Hematopoietic multipotent progenitor cell (in vitro differentiated cells): ENCODE measurements at places on chromosomes 2 and 18.

- DNase-seq: no peak
Observed at GRCh38 chr2:27940090-27940671, 49.7 kb downstream of the BABAM2 start.

DNA sequence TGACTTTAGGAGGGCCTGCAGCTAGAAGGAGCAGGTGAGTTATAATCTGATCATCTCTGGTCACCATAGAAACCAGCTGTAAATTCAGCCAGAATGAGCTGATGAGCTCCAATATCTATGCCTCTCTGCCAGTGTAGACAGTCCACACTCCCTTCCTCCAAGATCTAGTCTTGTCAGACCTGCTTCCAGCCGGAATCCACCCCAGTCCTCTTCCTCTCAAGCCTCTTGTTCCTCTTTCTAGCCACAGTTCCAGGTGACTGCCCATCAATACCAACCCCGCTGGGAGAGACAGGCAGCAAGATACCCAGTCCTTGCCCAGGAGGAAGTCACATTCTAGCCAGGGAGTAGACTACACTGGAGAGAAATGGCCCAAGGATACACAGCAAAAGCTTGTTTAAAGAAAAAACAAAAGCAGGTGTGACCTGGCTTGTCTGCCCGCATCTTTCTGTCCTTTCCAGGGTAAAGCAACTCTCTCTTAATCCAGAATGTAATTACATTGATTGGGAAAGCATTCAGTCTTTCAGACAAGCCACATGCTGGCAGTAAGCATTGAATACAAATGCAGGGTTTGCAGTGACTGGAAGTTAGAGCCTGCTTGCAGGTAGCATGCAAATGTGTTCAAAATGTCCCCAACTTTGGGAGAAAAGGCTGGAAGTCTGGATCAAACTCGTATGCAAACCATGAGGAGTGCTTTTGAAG lies 9.0 kb upstream of the SLC35F6 start:
- no peak for DNase-seq

GRCh38 chr2:111209045-111209514 lies 88.4 kb downstream of the BCL2L11 start:
- DNase-seq: no peak

GRCh38 chr18:62187543-62188510 lies 772 bp downstream of the RELCH start:
- DNase-seq: peak; percentile 60

DNA sequence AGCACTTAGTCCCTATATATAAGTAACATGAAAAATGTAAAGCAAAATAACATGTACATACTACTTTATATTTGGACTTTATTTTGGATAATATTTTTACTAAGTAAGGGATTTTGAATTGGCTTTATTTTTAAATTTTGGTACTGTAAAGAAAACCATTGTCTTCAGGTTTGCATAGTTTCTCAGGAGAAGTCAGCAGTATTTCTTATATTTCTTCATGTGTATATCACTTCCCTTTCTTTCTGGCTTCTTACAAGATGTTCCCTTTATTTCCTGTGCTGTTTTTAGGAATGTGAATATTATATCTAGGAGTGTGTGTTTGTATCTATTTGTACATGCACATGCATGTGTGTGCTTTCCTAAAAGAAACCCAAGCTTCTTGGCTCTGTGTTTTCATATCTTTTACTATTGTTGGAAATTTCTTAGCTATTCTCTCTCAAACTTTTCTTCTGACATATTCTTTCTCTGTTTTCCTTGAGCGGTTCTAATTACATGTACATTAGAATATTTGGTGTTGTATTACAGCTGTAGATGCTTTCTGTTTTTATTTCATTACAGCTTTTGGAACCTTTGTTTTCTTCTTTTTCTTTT lies 1549.7 kb upstream of the ACVR2A start:
- DNase-seq: no peak

DNA sequence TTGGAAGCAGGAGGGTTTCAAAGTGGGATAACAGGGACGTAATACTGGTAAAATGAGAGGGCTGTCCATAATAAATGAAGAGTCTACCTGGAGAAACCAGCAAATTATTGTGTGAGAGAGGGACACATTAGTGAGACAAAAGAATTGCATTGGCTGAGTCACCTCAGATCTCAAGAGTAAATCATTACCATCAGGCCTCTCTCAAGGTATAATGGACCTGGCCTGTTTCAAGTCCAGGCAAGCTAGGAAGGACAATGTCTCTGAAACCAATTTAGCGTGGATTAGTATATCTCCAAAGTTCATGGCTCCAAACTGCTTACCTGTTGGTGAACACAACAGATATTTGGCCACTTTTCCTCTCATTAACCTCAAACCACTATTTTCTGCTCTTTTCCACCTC lies 471.4 kb downstream of the CMPK2 start:
- no peak for DNase-seq

DNA sequence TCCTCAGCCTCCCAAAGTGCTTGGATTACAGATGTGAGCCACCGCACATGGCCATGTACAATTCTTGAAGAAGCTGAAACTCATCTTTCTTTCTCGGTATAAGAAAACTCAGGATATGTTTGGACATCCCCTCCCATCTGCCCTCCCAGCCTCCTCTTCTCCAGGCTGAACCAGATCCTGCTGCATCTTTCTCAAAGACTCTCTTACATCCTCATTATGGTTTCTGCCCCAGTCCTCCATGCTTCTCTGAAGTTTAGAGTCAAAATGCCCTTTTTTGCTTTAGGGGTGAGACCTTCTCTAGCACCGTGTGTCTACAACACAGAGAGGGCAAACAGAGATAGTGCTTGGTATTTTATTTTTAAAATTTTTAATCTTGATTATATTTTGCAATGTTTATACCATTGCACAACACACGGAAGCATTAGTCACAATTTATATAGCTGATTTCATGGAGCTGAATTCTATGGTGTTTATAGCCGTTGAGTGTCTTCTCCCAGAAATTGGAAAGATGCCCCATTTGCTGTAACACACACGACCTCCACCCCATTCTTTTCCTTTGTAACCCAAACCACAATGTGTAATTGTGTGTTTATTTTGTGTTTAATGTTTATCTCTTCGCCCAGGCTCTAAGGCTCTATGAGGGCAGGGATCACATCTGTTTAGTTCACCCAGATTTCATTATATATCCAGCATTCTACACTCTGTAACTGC lies 206.0 kb upstream of the TNP1 start:
- DNase-seq: no peak

GRCh38 chr2:79713131-79713785 lies 200.4 kb downstream of the CTNNA2 start:
- no peak for DNase-seq

- no peak for DNase-seq
Observed at GRCh38 chr18:49094136-49094535, 143.4 kb upstream of the SMAD7 start.

GRCh38 chr2:81767187-81767912 lies 1462.8 kb upstream of the LRRTM1 start:
- DNase-seq: no peak
